Activated naive CD8-positive, alpha-beta T cell treated with anti-CD3 and anti-CD28 coated beads, Interleukin-2, amount 10 ng/mL, durations not matched to agents 7 days and 5 days (primary cell): ENCODE measurements at places on chromosomes 13 and 19.
A peak's percentile ranks its signal among the peaks of the same experiment; 100 is the strongest.

GRCh38 chr19:7734220-7735203, 2.6 kb upstream of the CLEC4G start:
- DNase-seq = no peak

DNA sequence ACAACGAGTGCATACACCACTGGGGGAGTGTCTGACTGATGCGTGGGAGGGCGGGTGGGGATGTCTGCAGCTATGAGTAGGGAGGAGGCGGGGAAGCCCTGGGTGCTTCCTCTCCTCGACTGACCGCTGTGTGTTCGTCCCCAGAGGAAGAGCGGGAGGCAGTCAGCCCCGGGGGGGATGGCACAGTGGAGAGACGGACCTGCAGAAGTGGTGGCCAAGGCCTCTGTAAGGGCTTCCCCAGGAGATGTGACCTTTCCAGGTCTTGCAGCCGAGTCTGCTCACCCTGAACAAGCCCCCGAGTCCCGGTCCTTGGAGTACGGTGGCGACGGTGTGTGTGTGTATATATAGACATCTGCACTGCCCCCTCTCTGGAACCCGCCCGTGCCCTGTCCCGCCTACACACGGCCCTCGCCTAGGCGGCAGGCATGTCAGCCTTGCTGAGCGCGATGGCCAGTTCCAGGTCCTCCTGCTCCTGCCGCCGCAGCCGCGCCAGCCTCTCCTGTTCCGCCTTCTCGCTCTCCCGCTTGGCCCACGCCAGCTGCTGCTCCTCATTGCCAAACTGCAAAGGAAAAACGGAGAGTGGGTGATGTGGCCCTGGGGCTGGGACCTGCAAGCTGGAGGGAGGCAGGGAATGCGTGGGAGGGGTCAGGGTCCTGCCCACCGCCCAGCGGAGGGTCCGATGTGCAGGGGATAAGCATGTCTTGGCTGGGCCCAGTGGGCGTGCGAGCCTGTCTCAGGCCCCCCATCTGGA, 30.8 kb downstream of the KLF2 start:
- DNase-seq = no peak

GRCh38 chr19:33621811-33622504, at the start of gene CHST8:
CHST8 (plus strand) TSS chr19:33621953; CDS start chr19:33689262, 67,309 bp downstream.
- DNase-seq = no peak

DNA sequence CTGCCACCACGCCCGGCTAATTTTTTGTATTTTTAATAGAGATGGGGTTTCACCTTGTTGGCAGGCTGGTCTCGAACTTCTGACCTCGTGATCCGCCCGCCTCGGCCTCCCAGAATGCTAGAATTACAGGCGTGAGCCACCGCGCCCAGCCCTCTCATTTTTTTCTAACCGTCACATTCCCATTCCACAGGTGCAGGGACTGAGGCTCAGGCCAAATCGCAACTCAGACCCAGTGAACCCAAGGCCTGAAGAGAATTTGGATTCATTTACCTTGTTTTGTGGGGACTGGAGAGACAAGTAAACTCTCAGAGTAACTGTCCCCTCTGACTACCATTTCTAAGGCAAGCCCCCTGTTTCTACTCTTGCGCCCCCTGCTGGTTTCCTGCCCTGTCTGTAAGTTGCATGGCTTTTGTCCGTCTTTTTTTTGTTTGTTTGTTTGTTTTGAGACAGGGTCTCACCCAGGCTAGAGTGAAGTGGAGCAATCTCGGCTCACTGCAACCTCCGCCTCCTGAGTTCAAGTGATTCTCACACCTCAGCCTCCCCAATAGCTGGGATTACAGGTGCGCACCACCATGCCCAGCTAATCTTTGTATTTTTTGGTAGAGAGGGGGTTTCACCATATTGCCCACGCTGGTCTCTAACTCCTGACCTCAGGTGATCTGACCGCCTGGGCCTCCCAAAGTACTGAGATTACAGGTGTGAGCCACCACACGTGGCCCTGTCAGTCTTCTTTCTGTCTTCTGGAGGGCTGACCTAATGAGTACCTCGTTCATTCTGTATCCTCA, 2.3 kb upstream of the STRN4 start:
- DNase-seq = peak; percentile 76

DNA sequence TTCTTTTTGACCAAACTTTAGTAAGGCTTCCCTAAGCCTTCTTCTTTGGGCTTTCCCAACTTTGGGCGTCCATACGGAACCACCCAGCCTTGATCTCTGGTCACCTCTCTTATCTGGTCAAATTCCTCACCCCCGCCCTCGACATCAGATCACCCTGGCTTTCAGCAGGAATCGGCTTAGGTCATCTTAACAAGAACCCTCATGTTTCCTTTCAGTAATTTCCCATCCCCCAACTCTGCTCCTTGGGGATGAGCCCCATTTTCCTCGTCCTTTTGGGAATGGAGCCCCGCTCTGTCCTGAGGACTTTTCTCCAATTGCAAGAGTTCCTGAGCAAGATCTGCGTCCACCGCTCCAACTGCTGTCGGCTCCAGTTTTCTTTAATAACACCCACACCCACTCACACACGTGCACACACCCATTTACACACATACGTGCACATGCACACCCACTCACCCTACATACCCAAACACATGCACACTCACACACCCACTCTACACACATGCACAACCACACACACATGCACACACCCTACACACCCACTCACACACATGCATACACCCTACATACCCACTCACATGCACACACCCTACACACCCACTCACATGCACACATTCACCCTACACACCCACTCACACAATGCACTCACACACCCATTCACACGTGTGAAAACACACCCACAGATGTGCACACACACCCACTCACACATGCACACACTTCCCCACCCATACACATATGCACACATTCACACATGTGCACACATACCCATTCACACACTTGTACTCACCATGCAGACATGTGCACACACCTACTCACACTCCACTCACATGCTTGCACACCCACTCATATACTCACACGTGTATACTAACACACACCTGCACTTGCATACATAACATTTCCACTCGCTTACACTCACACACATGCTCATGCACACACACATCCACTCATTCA, 87.0 kb upstream of the TM9SF2 start:
- no peak for DNase-seq

DNA sequence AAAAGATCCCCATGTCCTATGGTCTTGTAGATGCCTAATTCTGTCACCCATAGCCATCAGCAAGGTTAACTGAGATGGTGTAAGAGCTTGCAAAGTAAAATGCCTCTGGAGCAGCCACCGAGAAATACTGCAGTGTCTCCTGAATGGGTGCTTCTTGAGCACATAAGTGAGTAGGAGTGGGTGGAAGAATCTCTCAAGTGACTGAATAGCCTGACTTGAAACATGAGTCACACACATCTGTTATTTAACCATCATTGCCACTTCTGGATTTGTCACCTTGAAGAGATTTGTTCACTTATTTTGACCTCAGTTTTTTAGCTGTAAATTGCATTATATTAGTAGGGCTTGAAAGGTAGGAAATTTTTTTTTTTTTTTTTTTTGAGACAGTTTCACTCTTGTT, 2.3 kb downstream of the ZNF714 start:
- no peak for DNase-seq

- no peak for DNase-seq
Observed at GRCh38 chr19:47027586-47028088, 8.0 kb downstream of the NPAS1 start.

DNA sequence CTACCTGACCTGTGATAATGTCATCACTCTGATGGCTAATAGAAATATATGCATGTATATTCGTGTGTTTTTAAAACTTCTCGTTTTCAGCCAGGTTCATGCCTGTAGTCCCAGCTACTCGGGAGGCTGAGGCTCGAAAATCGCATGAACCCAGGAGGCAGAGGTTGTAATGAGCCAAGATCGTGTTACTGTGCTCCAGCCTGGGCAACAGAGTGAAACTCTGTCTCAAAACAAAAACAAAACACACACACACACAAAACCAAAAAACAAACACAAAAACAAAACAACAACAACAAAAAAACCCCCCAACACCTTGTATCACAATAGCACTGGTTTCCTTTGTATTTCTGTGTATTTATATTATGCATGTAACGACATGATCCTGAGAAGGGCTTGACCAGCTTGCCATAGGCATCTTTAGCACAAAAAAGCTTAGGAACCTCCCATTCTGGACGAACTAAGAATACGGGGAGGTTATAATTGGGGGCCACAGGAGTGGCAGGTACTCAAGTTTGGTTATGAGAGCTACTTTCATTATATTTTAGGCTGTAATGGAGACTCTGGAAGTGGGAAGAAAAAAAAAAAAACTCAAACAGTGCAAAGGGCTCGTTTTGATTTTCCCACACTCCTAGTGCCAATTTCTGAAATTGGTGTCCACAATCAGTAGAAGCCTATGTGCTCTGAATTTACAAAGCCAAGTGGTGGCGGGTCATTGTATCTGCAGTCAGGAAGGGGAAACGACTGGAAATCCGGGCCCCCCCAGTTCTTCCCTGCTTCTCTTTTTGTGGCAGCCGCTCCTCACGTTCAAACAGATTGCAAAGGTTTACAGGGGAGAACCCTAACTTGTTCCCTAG, 1.2 kb upstream of the ACP7 start:
- no peak for DNase-seq

GRCh38 chr19:52170863-52171320, 529 bp downstream of the ZNF836 start:
- no peak for DNase-seq

- no peak for DNase-seq
Observed at GRCh38 chr13:45630791-45631190, 15.3 kb upstream of the ERICH6B start.

DNA sequence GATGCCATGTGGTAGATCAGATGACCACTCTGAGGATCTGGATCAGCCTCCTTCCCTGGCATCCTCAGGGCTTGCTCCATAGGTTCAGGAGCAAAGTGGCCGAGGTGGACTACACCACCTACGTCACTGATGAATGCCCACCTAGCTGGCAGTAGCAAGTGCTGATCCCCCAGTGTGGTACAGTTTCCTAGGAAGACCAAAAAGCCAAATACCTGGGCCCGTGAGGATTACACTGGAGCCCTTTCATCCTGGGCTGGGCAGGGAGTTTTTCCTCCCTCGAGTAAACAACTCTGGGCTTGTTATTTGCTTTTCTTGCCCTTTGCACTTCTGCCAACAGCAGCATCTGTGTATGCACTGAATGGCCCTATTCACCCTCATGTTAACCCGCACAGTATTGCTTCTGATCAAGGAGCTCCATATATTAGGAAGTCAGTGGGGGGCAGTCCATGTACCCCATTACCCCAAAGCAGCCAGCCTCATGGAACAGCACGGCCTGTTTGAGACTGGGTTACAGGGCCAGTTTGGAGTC, 3.3 kb upstream of the MYADM start:
- DNase-seq = no peak

- no peak for DNase-seq
Observed at GRCh38 chr19:5137114-5137513, 168.2 kb downstream of the KDM4B start.

- peak; percentile 69 for DNase-seq
Observed at GRCh38 chr13:46181840-46182490, at the start of gene LCP1. LCP1 (minus strand) TSS chr13:46182177; CDS start chr13:46159662, 22,515 bp downstream.

DNA sequence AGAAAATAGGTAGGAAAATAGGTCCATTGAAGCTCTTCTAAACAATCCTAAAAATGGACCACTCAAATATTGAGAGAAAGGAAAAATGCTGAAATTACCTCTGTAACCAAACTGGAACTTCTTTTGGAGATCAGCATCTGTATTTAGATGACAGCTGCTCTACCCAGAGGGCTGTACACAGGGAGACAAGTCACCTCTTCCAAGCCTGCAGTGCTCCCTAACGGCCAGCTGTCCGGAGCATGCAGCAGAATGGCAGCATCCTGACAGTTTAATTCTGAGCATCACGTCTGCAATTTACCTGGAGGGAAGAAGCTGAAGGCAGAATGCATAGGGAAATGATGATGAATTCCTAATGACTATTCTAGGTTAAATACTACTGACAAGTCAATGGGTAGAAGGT, 62.8 kb upstream of the DIAPH3 start:
- no peak for DNase-seq

GRCh38 chr13:105608104-105608503, 927.4 kb downstream of the EFNB2 start:
- DNase-seq = no peak

GRCh38 chr13:30196025-30196424, 111.3 kb downstream of the KATNAL1 start:
- no peak for DNase-seq

- DNase-seq = no peak
Observed at GRCh38 chr19:10854350-10855089, 6.3 kb downstream of the C19orf38 start.

DNA sequence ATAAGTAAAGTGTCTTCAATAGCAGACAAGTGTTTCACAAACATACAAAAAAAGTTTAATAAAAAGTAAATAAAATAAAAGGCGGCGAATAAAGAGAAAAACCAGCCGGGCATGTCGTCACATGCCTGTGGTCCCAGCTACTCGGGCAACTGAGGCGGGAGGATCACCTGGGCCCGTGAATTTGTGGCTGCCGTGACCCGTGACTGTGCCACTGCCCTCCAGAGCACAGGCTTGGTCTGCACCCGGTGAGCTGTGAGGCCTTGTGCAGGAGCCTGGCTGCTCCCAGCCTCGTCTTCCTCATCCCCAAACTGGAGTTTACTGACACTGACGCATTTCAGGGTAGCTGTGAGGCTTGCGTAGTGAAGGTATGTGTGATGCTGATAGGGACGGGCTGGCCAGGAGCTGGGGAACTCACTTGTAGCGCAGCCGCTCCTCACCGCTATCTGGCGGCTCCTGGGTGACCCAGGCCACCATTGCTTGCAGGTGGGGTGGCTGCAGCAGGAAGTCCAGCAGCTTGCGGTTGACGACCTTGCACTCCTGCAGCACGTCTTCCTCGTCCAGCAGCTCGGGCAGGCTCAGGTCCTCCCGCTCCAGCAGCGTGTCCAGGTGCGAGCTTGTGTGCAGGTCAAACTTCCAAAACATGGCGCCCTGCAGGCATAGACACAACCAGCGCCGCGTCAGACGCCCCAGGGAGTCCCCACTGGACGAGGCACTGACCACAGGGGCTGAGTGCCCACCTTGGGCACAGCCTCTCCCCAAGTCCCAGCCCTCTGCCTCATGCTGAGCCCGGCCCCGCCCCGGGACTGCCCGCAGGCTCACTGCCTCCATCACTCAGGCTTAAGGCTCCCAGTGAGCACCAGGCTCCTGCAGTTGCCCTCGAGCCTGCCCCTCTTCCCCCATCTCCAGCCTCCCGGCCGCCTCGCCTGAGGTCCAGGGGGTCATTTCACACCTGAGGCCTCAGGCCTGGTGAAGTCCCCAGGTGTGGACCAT, 12.1 kb downstream of the PPP6R1 start:
- no peak for DNase-seq

- DNase-seq = no peak
Observed at GRCh38 chr13:23609414-23609760, 39.2 kb downstream of the TNFRSF19 start.

DNA sequence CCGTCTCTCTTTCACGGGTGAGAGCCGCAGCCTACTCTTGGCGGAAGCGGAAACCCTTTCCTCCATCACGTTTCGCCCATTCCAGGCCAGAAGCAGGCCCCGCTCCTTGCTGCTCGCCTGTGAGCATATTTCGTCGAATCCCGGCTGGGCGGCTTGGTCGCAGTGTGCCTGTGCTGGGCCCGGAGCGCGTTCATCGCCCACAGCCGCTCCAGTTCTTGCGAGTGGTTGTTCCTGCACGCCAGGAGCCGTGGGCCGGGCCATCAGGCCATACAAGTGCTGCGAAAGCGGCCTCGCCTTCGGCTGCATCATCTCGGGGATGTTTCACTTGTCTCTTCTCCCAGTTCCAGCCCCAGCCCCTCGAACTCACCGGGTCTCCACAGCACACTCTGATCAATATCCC, 65.0 kb downstream of the ZNF627 start:
- no peak for DNase-seq

GRCh38 chr13:38849315-38849714, 141.3 kb downstream of the STOML3 start:
- DNase-seq = no peak

- DNase-seq = no peak
Observed at GRCh38 chr13:49098771-49099512, 121.2 kb upstream of the MLNR start.
